WTC11 (cell line): ENCODE measurements at places on chromosomes 3 and 15.

DNA sequence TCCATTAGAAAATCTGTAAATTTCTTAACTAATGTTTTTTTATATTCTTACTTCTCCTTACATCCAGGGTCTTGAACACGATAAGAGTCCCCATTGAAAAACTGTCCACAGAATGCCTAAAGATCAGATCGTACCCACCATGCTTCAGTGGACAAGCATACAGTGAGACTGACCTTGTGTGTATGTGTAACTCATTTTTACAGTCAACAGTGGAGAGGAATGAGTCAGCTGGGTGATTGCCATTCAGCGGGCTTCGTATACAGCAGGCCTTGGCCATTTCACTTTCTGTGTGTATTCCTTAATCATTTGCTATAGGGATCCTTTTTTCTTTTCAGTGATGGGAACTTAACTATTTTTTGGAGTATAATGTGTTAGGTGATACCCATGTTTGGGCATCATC, 10.6 kb downstream of the PARP14 start:
- peaks cover 16% of the 10 kb centered on the region for H3K36me3 ChIP-seq
- H3K27me3 ChIP-seq, result no peaks in the 10 kb centered on the region
- H3K27ac ChIP-seq, result no peak overlapping the region
- H3K4me3 ChIP-seq, result no peak overlapping the region
- no peak for DNase-seq

- peaks cover 6% of the 10 kb centered on the region; the same call in 1 of the 2 replicates for H3K36me3 ChIP-seq
- H3K27me3 ChIP-seq, result no peaks in the 10 kb centered on the region
- DNase-seq, result no peak
- no peak overlapping the region for H3K4me3 ChIP-seq
- peaks cover 69% of the 10 kb centered on the region for H3K4me1 ChIP-seq
These were observed 112.1 kb downstream of the TNIK start for GRCh38 chr3:171348121-171348520.

DNA sequence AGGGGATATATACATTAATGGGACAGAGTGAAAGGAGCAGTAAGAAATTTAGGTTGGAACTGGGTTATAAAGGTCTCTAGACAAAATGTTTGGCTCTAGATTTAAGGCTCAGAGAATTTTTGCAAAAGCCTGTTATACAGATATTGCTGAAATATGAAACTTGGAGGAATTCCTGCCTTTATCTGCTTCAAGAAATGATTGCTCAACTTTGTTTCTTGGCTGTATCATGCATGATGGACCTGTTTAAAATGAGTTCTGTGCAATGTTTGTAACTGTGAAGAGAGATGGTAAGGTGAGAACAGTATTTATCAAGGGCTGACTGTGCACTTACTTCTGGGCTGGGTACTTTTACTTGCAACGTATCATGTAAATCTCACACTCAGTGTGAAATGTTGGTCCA, 3.3 kb downstream of the CRYBG3 start:
- peaks cover 44% of the 10 kb centered on the region for H3K4me1 ChIP-seq
- H3K27me3 ChIP-seq, result peaks cover 26% of the 10 kb centered on the region
- no peaks in the 10 kb centered on the region for H3K36me3 ChIP-seq
- H3K4me3 ChIP-seq, result no peak overlapping the region

DNA sequence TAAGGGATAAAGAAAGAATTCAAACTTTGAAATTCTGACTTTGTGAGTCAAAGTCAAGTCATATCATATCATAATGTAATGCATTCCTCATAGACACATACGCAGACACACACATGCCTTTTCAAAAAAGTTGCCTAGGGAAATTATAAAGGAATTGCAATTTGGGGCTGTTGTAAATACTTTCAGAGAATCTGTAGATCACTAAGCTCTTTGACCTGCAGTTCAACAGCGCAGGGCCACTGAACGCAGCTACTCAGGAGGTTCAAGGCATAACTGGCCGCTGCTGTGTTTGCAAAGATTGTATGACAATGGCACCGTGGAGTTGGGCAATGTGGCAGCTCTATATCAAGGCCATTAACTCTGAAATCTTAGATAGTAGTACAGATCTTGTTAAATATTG, 188.4 kb upstream of the THRB start:
- H3K4me1 ChIP-seq, result peaks cover 23% of the 10 kb centered on the region
- no peaks in the 10 kb centered on the region for H3K27me3 ChIP-seq
- no peak overlapping the region for H3K27ac ChIP-seq

GRCh38 chr3:184460276-184460675, 80.4 kb downstream of the CHRD start:
- H3K4me1 ChIP-seq, result no peaks in the 10 kb centered on the region
- H3K4me3 ChIP-seq, result no peak overlapping the region
- no peak for DNase-seq
- H3K36me3 ChIP-seq, result peaks cover 17% of the 10 kb centered on the region

GRCh38 chr3:23036728-23037127, 166.4 kb upstream of the UBE2E2 start:
- no peaks in the 10 kb centered on the region; the same call in 1 of the 2 replicates for H3K27me3 ChIP-seq
- H3K36me3 ChIP-seq, result peaks cover 26% of the 10 kb centered on the region
- DNase-seq, result no peak
- H3K4me3 ChIP-seq, result no peak overlapping the region
- peaks cover 36% of the 10 kb centered on the region for H3K4me1 ChIP-seq
- no peak overlapping the region for H3K27ac ChIP-seq

- H3K4me3 ChIP-seq, result no peak overlapping the region
- DNase-seq, result no peak
- no peaks in the 10 kb centered on the region for H3K4me1 ChIP-seq
- H3K27me3 ChIP-seq, result no peaks in the 10 kb centered on the region
These were observed 225.6 kb downstream of the TBL1XR1 start for GRCh38 chr3:176971613-176972174.

DNA sequence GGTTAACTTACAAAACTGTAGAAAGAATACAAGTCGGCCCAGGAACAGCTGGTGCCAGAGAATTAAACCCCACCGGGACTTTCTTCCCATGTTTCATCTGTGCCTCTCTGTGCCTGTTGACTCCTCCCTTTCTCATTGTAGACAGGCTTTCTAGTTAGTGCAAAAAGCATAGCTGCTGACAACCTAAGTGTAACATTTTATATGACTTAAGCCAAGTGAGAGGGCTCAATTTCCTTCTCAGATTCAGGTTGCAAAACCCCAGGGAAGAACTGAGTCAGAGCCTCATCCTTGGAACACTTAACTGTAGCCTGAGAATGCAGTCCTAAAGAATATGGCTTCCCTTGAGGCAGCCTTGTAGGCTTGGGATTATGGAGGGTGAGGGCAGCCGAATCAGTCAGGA, 302.5 kb upstream of the AZI2 start:
- H3K4me1 ChIP-seq, result peaks cover 10% of the 10 kb centered on the region
- no peak for DNase-seq
- no peak overlapping the region for H3K27ac ChIP-seq
- H3K27me3 ChIP-seq, result no peaks in the 10 kb centered on the region
- no peaks in the 10 kb centered on the region for H3K36me3 ChIP-seq
- no peak overlapping the region for H3K4me3 ChIP-seq

- H3K27me3 ChIP-seq, result no peaks in the 10 kb centered on the region
- H3K4me1 ChIP-seq, result peaks cover 42% of the 10 kb centered on the region
- DNase-seq, result no peak
- no peak overlapping the region for H3K27ac ChIP-seq
- no peaks in the 10 kb centered on the region for H3K36me3 ChIP-seq
These were observed 293.2 kb downstream of the MCTP2 start for GRCh38 chr15:94524565-94524964.

GRCh38 chr3:50853936-50854335, 179.2 kb downstream of the DOCK3 start:
- no peak for DNase-seq
- H3K4me3 ChIP-seq, result no peak overlapping the region
- no peak overlapping the region for H3K27ac ChIP-seq
- peaks cover 14% of the 10 kb centered on the region for H3K36me3 ChIP-seq

DNA sequence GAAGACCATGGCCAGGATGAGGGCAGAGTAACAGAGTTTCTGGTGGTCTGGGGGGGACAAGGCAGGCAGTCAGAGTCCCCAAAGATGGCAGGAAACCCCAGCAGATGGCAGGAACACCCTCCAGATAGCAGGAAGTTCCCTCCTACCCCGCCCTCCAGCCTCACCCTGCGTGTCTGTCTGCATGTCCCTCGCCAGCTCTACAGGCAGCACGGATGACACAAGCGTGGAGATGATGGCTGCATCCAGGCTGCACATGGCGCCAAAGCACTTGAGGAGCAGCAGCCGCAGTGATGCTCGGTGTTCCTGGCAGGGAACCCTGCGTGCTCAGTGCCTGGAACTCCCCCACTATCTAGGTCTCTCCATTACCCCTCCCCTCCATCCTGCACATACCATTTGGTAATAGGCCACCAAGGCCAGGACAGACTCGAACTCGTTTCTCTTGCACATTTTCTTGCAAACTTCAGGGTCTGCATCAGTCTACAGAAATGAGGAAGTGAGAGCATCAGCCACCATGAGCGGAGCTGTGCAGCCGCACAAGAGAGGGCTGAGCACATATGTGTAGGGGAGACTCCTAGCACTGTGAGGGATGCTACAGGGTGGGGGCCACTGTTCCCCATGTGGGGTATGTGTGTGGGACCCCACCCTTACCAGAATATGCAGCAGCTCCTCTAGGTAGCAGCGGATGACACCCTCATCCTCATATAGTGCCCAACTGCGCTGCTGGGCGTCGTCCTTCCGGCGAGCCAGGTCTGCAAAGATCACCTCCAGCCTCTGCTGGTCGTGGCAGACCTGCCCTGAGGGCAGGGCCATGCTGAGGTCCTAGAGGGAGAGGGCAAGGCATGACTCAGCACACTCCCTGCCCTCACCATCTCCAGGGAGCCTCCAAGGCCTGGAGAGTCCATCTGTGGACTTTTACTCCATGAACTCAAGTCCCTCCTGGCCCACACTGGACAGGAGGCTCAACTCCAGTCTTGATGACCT, 6.0 kb downstream of the NCKIPSD start:
- no peak for DNase-seq
- no peak overlapping the region for H3K4me3 ChIP-seq
- H3K4me1 ChIP-seq, result peaks cover 10% of the 10 kb centered on the region
- H3K27me3 ChIP-seq, result no peaks in the 10 kb centered on the region
- peaks cover 68% of the 10 kb centered on the region for H3K36me3 ChIP-seq
